ENCODE measurements at places on chromosomes 4 and X.

DNA sequence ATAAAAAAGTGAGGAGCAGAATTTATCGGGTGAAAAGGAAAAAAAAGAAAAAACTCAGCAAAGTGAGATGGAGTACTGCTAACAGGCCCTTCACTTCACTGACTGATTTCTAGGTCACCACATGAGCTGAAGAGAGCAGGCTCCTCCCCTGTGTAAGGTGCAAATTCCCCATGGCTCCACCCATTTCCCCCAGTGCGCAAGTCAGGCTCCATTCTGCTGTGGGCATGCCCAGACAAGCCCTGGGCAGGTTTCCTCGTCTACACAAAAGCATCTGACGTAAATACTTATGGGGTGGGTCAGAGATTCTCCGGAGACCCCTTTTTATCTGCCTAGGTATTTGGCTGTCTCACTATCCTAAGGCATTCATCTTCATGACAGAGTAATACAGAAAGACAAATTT lies 157.9 kb downstream of the MAGEB5 start:
- no peak for DNase-seq

- DNase-seq = no peak
These were observed 20.4 kb upstream of the PDLIM5 start for GRCh38 chr4:94431388-94431787.

- no peak for DNase-seq
These were observed 145.5 kb downstream of the SHOX start for GRCh38 chrX:776061-776460.

GRCh38 chr4:8401665-8402064 lies 38.9 kb downstream of the ACOX3 start:
- DNase-seq = no peak

GRCh38 chr4:93466446-93466845 lies 362.1 kb upstream of the ATOH1 start:
- no peak for DNase-seq

DNA sequence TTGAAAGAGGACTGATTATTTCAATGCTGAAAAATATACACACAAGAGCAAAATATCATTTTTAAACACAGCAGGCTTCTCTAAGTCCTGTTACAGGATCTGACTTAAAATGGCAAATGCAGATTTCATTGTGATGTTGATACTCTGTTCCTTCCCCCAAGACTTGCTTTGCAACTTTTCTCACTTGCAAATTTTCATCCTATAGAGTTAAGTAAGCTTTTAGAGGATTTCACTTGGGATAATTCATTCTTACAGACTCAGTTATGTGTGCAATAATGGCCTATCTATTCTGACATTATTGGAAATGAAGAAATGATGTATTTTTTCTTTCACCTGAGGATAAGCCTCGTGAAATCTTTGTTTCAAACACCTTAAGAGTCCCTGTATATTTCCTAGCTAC lies 2403.2 kb downstream of the ARAP2 start:
- no peak for DNase-seq

GRCh38 chr4:184648313-184649025 lies 778 bp downstream of the CASP3 start:
- DNase-seq = peak; percentile 48

DNA sequence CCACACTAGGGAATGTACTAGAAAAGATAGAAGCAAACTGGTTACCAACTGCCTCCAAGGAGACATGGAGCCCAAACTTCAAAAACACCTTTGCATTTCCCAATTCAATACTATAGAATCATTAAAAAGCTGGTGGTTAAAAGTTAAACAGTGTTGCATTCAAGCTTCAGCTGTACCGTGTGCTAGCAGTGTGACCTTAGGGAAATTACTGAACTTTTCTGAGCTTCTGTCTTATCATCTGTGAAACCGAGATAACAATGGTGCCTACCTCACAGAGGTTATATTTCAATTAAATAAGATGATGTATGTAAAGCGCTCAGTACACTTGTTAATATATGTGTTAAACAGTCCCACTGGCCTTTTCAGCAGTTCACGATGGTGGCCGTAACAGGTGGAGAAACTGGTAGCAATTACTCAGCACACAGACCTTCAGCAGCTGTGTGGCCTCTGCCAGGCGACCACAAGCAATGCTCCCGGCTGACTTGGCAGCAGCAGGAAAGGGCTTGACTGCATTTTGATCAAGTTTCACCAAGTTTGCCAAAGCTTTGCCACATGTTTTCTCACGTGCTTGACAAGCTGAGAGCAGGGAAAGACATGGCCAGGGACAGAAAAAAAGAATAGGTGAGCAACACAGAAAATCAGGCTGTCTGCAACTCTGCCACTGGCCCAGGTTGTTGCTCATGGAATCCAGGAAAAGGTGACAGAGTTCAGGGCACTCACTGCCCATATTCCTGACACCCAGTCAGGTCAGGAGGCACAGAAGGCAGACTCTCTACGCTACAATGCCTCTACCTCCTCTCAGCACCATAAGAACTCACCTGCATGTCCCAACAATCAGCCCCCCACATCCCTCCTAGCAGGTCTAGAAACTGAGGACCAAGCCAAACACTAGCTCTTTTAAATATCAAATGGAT lies 72.1 kb downstream of the PARM1 start:
- DNase-seq = no peak

GRCh38 chr4:37968747-37969146 lies 8.5 kb downstream of the PTTG2 start:
- no peak for DNase-seq

GRCh38 chr4:53706422-53707032 lies 115.2 kb upstream of the LNX1 start:
- DNase-seq = peak; percentile 13

- DNase-seq = peak; percentile 23
These were observed 189.1 kb upstream of the C1QTNF7 start for GRCh38 chr4:15238720-15239119.

DNA sequence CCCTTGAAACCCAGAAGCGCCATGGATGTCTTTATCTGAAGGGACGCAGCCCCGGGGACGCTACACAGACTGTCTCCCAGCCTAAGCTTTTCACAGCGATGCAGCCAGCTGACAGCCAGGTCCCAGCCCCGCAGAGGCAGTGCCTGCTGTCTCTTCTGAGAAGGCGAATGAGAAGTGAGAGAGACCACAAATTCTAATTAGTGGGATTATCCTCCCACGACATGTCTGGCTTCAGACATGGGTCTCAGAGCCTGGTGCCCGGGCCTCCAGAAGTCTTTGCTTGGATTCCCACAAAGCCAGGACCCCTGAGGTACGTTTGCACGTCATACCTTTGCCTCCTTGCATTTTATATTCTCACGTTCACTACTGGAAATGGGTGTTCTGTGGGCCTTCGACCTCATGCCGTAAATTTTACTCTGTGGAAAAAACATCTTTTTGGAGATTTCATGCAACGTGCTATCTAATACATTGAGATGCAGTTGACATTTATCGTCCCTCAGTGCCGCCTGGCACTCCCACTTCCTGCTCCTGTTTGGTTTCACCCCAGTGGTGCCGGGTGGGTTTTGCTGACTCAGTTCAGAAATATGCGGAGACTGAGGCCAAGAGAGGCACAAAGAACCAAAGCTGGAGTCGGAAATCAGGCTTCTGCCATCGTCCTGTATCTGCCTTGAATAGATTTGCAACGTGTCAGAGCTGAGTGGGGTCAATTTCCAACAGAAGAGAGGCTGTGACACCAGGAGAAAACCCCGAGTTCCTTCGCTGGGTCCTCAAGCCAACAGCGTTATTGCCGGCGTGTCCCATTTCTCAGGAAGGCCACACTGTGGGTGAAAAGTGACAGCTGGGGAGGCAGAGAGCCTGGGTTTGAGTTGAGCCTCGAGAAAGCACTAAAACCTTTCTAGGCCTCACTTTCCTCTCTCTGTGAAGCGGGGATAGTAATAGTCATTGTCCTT lies 114.4 kb downstream of the STK32B start:
- DNase-seq = no peak

DNA sequence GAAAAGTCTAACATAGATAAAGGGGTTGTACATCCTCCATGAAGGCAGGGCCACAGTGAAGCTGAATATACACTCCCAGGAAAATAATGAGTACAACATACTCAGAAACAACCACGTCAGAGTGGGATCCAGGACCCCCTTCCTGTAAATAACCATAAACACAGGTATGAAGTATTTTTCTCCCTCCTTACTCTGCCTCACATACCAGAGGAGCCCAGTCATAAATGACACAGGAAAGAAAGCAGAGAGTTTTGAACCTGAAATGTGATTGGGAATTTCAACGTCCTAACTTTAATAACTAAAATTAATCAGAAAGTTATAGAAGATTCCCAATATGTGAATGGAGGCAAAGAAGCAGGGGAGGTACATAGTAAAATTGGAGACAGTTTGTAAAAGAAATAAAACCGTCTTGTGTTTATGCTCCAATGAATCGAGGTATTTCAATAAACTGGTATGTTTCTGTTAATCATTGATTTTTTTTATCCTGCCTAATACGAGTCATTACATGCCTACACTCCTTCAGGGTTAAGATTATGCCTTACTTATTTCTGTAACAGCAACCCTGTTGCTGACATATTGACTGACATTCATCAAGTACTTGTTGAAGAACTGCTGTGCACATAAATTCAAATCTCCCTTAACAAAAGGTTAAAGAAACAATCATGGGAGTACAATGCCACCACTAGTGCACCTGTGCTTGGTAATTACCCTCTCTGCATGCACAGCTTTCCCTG lies 431.3 kb downstream of the KCNIP4 start:
- DNase-seq = no peak

DNA sequence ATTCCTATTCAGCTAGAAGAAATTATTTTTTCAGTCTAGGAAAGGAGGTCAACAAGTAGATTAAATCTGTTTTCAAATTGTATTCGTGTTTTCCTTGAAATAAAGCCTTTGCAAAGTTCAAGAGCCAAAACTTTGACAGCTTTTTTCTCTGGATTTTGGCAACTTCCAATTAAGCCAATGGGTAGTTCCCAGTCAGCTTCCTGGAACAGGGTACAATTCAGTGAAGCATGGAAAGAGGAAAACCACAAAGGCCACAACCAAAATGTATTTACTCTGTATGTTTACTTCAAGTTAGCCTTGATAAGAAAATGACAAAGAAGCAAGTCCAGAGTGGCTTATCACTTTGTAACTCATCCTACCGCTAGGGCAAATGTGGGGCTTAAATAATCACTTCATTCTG lies 188.6 kb downstream of the COMMD8 start:
- DNase-seq = no peak

- DNase-seq = no peak
These were observed 64.4 kb downstream of the ASMT start for GRCh38 chrX:1679238-1679637.

GRCh38 chr4:185626798-185627197 lies 91.5 kb upstream of the PDLIM3 start:
- DNase-seq = no peak

DNA sequence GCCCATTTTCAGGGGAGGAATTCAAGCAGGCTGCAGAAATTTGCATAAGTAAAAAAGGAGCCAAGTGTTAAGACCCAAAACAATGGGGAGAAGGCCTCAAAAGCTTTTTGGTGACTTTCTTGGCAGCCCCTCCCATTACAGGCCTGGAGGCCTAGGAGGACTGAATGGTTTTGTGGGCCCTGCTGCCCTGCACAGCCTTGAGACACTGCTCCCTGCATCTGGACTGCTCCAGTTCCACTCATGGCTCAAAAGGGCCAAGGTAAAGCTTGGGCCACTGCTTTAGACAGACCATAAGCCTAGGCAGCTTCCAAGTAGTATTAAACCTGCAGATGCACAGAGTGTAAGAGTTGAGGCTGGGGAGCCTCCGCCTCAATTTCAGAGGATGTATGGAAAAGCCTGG lies 501.6 kb downstream of the MID1IP1 start:
- DNase-seq = no peak

DNA sequence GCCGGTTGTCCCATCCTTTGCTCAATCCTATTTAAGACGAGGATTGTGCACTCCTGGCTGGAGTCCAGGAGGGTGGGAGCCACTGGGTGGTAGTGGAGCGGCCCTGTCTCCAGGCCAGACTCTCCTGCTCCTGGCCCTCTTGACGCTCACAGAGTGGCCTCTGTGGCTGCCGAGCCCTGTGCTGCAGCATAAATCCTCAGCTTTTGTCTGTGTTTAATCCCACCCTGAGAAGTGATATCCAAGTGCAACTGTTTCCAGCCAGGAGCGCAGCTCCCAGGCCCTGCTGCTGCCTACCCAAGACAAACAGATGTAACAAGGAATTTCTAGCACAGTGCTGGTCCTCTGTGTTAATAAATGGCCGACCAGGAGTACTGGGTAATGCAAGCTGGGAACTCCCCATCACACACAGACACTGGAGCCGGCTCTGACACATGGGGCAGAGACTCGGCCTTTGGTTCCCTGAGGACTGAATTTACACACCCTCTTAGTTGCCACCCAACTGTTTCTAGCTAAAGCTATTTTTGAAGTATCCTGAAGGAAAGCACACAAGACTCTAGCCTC lies 85.3 kb downstream of the GATB start:
- no peak for DNase-seq

GRCh38 chr4:127113844-127114362 lies 518.9 kb upstream of the INTU start:
- no peak for DNase-seq

- no peak for DNase-seq
These were observed 63.0 kb upstream of the STOX2 start for GRCh38 chr4:183842129-183842528.

DNA sequence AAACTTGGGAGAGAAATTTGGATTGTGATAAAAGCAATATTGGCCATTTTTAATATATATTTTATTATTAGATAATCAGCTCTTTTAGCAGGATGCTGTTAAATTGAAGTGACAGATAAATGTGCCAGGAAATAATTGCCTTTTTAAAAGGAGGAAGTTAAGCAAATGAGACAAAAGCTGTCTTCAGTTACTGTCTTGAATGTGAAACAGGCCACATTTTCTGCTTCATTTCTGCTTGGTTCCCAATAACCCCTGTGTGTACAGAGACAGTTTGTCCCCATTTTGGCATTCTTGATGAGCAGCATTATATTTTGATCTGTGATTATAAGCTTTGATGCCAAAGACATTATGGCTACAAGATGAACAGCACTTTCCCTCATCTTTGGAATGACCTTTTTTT lies 953 bp downstream of the EPGN start:
- DNase-seq = no peak

DNA sequence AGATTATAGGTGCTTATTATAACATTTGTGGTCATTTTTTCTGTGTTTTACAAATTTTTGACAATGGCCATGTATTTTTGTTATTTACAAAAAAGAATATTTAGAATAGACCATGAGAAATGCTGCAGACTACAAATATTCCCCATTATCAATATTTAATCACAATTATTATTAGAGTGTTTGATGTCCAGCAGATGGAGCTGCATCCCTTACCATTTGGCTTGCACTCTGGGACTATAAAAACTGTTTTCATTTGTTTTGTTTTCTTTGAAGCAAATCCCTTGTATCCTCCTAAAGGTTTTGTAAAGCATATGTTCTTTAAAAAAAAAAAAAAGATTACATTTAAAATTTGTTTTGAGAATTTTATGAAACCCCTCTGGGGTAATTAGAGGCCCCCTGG lies 85.6 kb upstream of the CXorf66 start:
- no peak for DNase-seq

Measured in K562 (cell line).